Chondrocyte (in vitro differentiated cells): ENCODE measurements at places on chromosomes 11 and 22.

- no peak for DNase-seq
Observed at GRCh38 chr22:39110631-39111561, 13.9 kb downstream of the APOBEC3H start.

GRCh38 chr11:27241311-27242122 is 121.5 kb downstream of the CCDC34 start:
- no peak for DNase-seq

DNA sequence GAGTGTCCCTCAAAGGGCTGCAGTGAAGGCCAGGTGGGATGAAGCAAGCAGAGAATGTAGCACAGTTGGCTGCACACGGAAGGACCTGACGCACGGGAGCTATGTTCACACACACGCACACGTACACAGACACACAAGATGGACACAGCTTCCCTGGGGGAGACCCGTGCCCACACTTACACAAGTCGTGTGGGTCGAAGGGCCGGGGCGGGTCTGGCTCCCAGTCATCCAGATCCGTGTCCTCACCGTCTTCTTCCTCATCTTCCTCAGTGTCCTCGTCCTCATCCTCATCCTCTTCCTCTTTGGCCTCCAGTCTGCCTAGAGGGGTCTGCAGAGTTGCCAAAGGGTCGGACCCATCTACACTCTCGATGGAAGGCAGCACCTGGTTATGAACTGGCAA is 51.6 kb upstream of the NFRKB start:
- DNase-seq = no peak

- peak; percentile 87 for DNase-seq
Observed at GRCh38 chr11:125903711-125904659, at the start of gene DDX25. Gene DDX25 (plus strand): TSS chr11:125904508. CDS start chr11:125904518, 10 bp downstream.

- peak; percentile 17 for DNase-seq
Observed at GRCh38 chr22:36740716-36741115, 35.2 kb downstream of the IFT27 start.

DNA sequence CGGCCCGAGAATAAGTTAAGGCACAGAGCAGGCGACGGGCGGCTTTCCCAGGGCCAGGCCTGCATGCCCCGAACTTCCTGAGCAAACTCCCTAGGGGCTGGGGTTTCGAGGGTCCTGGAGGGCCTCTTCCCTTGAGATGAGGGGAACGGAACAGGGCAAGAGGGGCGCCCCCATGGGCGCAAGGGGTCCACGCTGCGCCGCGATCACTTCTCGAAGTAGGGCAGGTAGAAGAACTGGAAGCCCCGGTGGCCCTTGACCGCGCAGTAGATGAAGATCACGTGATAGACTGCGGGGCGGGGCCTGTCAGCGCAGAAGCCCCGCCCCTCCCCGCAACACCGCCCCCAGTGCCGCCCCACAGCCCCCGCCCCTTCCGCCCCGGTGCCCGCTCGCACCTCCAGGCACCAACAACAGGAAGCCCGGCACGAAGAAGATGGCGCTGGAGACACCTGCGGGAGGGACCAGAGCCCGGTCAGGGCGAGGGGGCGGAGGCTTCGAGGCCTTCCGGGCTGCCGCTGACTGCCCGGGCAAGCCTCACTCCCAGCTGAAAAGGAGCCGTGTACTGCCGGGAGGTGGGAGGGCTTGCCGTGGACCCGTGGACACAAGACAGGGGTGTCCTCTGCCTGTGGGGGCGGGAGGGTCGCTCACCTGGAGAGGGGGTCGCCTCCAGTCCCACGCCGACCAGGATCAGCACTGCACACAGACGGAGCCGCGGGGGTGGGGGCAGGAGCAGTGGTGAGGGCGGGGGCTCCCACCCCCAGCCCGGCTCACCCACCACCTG is 4.5 kb downstream of the TMEM134 start:
- DNase-seq = peak; percentile 93

DNA sequence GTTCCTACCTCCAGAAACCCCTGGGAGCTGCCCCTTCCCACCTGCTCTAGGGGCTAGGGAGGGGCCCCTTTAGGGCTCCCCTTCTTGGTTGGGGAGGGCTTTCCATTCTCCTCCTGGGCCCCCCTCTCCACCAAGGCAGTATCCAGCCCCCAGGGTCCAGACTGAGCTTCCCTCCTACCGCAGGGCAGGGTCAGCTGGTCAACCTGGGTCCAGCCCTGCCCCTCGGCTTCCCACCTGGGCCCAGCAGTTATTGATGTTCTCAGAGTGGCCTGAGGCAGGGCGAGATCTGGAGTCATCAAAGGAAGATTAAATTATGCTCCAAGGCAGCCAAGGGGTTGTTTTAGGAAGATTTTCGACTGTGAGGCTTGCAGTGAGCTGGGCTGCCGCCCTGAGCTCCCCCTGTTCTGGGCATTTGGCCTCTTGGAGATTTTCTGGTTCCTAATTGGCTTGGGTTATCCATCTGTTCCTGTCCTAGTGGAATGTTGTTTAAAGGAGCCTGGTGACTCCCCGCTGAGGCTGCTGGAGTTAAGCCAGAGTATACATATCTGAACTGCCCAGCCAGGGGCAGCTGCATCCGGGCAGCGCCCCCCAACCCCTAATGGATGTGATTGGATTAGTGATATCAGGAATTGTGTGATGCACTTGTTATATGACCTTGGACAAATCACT is 1.8 kb upstream of the SLC22A8 start:
- DNase-seq = no peak

DNA sequence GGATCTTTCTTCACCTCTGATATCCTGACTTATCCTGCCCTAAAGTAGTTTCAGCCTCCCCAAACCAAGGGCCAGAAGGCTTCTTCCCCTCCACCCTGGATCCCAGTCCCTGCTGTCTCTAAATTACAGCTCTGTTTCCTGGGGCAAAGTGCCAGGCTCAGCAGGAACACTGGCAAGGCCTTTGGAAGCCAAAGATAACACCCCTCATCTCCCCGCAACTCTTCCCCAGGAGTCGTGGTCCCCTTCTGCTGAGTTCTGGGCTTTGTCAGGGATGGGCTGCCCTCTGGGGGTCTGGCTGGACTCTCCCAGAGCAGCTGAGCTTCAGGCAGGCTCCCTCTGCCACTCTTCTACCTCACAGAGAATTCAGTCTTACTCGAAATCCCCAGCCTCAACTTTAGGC is 53.8 kb upstream of the AMPD3 start:
- no peak for DNase-seq

GRCh38 chr11:92180664-92181251 is 43.9 kb upstream of the FAT3 start:
- no peak for DNase-seq

DNA sequence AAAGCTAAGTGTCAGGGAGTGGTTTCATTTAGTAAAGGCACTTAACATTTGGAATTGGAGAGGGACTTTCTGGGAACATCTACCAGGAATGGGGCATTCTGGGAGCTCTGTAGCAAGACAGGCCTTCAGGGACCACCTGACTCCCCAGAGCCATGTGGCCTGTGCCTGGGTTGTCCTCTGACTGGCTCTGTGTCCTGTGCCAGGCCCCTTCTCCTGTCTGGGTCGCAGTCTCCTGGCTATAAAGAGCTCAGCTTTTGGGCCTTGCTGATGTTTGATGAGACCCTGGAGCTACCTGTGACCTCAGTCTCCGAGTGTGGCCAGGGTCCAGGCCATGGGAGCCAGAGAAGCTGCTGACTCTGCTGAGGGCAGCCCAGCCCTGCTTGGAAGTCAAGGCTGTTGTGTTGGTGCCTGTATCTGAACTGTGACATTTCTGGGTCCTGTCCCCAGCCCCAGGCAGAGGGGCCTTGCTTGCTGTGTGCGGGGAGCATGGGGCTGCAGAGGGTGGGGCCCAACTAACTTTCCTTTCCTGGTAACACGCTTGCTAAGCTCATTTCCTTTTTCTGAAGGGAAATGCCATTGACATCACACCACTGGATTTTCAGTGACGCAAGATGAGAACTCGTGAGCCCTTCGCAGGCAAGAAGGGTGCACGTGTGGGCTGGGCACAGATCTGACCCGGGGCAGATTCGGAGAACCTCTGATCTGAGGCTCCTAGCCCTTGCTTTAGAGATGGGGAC is 41.3 kb downstream of the LRRC32 start:
- DNase-seq = no peak

- DNase-seq = peak; percentile 59
Observed at GRCh38 chr11:69656536-69657455, 15.8 kb downstream of the CCND1 start.

- DNase-seq = no peak
Observed at GRCh38 chr11:34575671-34576070, 45.2 kb upstream of the EHF start.

- no peak for DNase-seq
Observed at GRCh38 chr11:130322126-130322525, 7.4 kb upstream of the ZBTB44 start.

GRCh38 chr22:17284888-17285287 is 65.7 kb upstream of the ADA2 start:
- no peak for DNase-seq

- no peak for DNase-seq
Observed at GRCh38 chr11:73151416-73151815, 9.3 kb upstream of the FCHSD2 start.

DNA sequence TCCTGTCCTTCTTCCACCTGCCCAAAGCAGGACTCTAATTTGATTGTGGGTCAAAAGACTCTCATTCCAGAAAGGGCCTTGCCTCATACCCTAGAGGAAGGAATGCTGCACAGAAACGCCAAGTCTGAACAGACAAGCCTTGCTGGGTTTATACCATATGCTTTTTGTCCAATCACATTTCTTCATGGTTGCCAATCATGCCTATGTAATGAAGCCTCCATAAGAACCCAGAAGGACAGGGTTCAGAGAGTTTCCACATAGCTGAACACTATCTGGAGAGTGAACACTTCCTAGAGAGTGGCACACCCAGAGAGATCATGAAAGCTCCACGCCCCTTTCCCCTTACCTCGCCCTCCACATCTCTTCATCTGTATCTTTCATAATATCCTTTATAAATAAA is 4.8 kb upstream of the SAA2 start:
- no peak for DNase-seq

DNA sequence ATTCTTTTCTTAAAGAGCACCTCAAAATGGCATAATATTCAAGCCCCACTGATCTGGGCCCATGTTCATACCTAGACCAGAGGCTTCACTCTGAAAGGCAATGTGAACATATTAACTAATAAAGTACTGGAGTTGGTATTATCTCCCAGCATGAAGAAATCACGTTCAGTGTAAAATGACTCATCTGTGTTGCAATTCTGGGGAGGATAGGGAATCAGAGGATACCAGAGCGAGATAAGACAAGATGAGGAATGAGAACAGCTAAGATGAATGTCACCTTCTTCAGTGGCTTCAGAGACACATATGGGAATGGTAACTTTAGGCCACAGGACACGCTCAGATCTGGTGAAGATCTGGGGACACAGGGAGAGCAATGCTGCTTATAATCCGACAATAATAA is 121.1 kb downstream of the NTM start:
- no peak for DNase-seq

- no peak for DNase-seq
Observed at GRCh38 chr11:127733552-127733951, 733.0 kb upstream of the KIRREL3 start.

DNA sequence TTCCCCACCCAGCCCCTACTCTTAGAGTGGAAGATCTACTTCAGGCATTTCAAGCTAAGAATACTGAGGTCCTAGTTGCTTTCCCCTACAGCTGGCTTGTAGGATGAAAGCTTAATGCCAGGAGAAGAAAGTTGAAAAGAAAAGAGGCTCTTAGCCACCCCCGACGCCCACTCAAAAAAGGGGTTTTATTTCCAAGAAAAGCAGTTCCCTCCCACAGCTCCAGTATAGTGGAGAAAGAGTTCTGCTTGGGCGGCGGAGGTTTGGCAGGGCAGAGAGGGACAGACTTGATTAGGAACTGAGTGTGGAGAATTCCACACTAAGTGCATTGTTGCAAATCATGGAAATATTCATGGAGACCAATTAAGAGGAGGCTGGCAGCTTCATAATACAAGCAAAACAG is 470.9 kb downstream of the ETS1 start:
- no peak for DNase-seq

GRCh38 chr11:37107831-37108230 is 509.8 kb upstream of the RAG2 start:
- DNase-seq = no peak

DNA sequence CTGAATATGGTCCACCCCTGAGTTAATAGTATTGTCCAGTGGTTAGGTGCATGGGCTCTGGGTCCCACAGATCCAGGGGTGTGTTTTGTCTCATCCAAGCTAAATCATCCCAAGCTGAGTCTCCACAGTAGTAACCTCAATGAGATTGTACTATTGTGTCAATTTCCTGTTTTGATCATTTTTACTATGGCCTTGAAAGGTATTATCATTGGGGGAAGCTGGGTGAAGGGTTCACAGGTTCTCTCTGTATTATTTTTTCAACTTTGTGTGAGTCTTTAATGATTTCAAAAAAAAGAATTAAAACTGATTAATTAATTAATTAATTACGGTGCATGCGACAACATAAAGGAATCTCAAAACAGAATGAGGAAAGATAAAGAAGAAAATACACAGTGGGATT is 266.1 kb downstream of the MN1 start:
- no peak for DNase-seq
